ENCODE measurements at places on chromosomes 5 and 9. TPM values are rescaled to one million over a fixed set of nuclear protein-coding genes. Genes with fewer than 3 reads are reported as not detected.

DNA sequence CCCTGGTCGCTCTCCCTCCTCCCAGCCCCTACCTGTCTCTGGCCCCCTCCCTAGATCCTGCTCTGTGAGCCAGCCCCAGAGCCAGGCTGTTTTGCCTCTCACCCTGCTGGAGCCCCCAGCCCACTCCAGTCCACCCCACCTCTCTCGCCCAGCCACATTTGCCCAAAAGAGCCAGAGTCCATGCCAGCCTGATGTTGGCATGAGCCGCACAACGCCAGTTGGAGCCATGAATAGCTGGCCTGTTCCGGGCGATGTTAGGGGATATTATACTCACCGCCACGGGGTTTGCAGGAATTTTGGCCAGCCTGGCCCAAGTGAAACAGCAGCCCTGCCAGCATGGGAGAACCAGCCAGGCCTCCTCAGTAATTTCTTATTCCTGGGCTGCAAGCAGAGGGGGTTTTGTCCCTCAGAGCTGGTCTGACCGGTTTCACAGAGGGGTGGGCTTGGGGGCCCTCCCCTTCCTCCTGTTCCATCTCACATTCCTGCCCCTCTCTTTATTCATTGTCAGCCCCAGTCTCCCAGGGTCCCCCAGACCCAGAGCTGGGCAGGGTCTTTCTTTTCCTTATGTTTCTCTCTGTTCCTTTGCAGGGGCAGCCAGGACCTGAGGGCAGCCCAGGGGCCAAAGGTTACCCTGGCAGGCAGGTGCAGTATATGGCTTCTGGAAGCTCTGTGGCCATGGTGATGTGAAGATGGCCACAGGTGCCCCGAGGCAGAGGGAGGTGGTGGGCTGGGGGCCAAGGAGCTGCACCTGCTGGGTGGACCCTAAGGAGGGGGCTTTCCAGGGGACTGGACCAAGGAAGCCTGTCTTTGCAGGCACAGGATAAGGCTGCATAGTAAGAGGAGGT is 50.1 kb downstream of the COL27A1 start:
- peak; percentile 18 for DNase-seq

GRCh38 chr9:124045830-124046177 is 34.2 kb downstream of the LHX2 start:
- no peak for DNase-seq

GRCh38 chr9:130899051-130899748 is 2.6 kb upstream of the QRFP start:
- no peak for DNase-seq

IL13 gene
- total RNA-seq, result 2.3 TPM

- no peak for DNase-seq
Measured at GRCh38 chr9:89358376-89358916, 40.1 kb downstream of the SECISBP2 start.

STPG3 gene
- total RNA-seq, result 4.2 TPM

GRCh38 chr5:88663793-88664216 is 219.2 kb downstream of the MEF2C start:
- DNase-seq, result no peak

THBS4 gene
- total RNA-seq, result 3.9 TPM

- DNase-seq, result no peak
Measured at GRCh38 chr9:79824265-79824664, 252.5 kb downstream of the TLE4 start.

- no peak for DNase-seq
Measured at GRCh38 chr9:13755551-13755950, 476.1 kb upstream of the MPDZ start.

DNA sequence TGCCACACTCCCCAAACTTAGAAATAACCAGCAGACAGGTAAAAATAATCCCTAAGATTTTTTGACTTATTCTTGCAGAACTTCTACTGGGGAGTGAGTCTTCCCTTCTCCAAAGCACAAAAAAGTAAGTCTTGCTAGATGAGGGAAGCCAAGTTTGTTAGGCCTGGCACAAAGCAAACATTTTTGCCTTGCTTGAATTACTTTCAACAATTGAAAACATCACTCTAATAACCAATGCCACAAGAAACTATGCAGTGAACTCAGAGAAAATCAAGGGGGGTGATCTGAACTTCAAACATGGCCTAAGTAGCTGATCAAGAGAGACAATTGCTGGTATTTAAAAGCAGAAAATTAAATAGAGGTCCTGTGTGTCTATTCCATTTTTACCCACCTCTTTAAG is 123.6 kb upstream of the SLC1A3 start:
- DNase-seq, result no peak

ROR2 gene
- total RNA-seq, result 43.9 TPM

DNA sequence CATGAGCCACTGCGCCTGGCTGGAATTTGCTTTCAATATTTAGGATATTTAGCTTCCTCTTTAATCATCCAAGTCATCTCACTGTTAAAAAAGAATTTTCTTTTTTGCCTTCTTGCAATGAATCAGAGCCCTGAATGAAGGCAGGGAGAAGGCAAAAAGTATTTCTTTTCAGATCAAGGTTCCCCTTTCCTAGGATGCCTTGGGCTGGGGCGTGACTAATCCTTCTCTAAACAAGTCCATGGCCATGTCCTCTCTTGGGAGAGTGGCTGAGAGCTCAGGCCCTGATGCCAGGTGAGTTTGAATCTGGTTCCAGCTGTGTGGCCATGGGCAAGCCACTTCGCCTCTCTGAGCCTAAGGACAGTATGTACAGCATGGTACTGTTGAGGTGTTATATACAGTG is 84.8 kb upstream of the NEURL1B start:
- no peak for DNase-seq

GRCh38 chr9:5113994-5114748 is 71.3 kb downstream of the INSL6 start:
- no peak for DNase-seq

EIF4EBP3 gene
- total RNA-seq, result 41.4 TPM

- DNase-seq, result no peak
Measured at GRCh38 chr5:154146409-154146808, 44.1 kb upstream of the GALNT10 start.

GRCh38 chr5:58722160-58722559 is 139.3 kb downstream of the RAB3C start:
- DNase-seq, result no peak

DNA sequence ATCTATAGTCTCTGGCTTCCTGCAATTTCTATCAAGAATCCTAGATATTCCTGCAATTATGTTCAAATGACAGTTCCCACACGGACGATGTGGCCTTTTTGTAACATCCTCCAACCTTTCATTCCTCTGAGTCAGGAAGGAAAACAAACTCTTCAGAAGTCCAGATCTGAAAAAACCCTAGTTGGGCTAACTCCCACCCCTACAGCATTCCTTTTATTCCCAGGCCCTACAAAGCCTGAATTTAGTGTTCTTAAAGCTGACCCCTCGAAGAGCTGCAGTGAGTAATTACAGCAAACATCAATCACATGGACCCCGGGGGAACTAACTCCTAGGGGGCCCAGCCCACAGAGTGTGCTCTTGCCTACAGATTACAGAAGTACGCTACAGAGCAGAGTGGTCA is 99.7 kb downstream of the SERINC5 start:
- no peak for DNase-seq

HAVCR1 gene
- not detected for total RNA-seq

SLC27A4 gene
- total RNA-seq, result 21.5 TPM

SETD9 gene
- total RNA-seq, result 20.3 TPM

GRCh38 chr9:96192710-96193109 is 109.3 kb downstream of the HSD17B3 start:
- no peak for DNase-seq

- peak; percentile 72 for DNase-seq
Measured at GRCh38 chr9:107172160-107172978, 110.7 kb upstream of the RAD23B start.

SPINK4 gene
- not detected for total RNA-seq

GRCh38 chr5:69288069-69288468 is 44.5 kb downstream of the CCDC125 start:
- DNase-seq, result no peak

- no peak for DNase-seq
Measured at GRCh38 chr9:79432485-79432884, 139.3 kb upstream of the TLE4 start.

GRCh38 chr5:15393146-15393545 is 106.8 kb upstream of the FBXL7 start:
- no peak for DNase-seq

DNA sequence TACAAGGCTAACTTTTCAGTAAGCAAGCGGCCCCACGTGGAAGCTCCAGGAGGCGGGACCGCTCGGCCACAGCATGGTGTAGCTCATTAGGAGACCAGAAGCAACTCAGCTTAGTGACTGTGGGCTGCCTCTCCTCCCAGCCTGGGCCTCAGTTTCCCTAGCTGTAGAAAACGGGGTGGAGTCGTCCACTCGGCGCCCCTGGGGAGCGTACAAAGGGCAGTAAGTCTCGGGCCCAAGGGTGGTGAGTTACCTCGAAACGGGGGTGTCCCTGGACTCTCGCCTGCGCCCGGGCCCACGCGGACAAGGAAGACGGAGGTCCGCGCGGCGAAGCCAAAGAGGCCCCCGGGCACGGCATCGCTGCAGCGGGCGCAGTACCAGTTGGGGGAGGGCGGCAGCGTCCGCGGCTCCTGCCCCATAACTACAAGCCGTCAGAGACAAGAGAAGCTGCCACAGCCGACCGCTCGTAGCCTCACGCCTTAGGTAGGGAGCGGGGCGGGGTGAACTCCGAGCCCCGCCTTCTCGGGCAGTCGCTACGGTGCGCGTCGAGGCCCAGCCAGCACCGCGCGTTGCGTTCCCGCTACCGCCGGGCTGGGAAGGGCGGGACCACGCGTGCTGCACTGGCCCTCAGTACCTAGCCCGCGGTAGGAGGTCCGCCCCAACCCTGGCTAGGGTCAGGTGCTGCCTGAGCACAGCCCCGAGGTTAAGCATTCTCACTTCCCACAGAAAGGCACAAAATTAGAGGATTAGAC is at the start of gene GEMIN5:
GEMIN5 (minus strand) TSS at position 494 of the 749 bp plus-strand sequence; CDS start at position 416, 78 bp downstream.
- peak; percentile 72 for DNase-seq

ANXA2R gene
- total RNA-seq, result 5.3 TPM

DNA sequence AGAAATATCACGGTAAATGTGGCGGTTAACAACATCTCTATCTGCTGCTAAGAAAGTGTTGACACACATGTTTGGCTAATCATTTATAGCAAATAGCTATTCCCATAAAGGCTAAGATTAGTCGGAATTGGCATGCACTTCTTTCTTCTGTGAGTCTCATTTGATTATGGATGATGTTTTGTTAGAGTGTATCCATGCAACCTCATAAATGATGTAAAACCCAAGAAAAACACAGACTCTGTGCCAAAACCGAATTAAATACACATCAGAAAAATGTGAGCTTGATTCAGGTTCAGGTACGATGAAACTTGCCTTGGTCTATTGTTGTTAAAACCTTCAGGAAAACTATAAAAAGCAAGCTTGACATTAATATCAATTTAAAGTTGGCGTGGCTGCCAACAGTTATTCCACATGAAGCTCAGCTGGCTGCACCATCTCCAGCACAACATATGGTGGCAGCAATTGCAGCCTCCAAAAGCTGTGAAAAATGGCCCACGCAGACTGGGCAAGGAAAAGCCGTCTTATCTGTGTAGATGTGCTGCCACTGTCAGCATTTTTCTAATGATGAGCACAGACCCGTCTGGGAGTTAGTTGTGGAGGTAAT is 41.1 kb upstream of the ICE1 start:
- no peak for DNase-seq

PLCXD3 gene
- 1.1 TPM for total RNA-seq

DNA sequence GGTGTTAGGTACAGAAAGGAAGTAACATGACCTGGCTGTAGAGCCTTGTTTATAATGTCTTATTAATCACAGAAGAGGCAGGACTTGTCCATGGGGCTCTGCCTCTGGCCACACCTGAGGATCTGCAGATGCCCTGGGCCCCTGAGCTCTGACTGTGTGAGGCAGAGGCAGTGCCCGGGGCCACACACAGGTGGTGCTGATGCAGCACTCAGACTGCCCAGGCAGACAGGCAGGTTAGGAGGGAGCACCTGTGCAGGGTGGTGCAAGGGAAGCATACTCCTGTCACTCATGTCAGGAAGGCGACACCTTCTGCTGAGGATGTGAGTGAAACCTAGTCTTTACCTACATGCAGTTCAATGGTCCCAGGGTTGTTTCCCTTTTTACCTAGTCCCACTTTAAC is 88.7 kb downstream of the CFAP90 start:
- no peak for DNase-seq

SPINK7 gene
- not detected for total RNA-seq
